ENCODE measurements at places on chromosomes 3 and 15.

GRCh38 chr3:133944181-133944580, 48.5 kb upstream of the RAB6B start:
- DNase-seq, result no peak

GRCh38 chr3:152339881-152340505, 71.3 kb downstream of the MBNL1 start:
- DNase-seq, result no peak

DNA sequence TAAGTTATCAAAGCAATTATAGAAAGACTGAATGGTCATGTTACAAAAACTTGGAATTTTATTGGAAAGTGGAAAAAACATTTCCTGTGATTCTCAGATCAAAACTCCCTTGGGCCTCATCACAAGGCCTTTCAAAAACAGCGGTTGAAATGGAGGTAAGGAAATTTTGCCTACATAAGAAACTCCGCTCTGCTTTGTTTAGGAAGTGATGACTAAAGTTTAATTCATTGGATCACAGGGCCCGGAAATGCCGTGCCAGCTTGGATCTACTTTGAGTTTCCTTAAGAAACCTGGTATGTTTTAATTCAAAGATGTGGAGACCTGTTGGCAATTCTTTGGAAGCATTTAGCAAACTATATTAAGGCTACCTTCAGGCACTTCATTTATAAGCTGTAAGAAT, 143.9 kb upstream of the MME start:
- DNase-seq, result no peak

DNA sequence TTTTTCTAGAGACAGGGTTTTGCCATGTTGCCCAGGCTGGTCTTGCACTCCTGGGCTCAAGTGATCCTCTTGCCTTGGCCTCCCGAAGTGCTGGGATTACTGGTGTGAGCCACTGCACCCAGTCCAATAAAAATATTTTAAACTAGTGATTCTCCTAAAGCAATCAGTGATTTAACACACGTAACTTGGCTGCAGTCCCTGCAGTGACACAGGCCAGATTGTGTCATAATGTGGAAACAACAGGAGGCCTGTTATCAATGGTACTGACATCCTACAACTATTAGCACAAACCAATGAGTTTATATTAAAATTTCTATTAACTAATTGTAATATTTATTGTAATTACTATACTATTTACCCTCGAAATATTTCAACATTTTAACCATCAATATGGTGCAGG, 1.6 kb upstream of the SEC61A1 start:
- DNase-seq, result no peak

GRCh38 chr15:45449916-45450867, 71.8 kb upstream of the GATM start:
- no peak for DNase-seq

DNA sequence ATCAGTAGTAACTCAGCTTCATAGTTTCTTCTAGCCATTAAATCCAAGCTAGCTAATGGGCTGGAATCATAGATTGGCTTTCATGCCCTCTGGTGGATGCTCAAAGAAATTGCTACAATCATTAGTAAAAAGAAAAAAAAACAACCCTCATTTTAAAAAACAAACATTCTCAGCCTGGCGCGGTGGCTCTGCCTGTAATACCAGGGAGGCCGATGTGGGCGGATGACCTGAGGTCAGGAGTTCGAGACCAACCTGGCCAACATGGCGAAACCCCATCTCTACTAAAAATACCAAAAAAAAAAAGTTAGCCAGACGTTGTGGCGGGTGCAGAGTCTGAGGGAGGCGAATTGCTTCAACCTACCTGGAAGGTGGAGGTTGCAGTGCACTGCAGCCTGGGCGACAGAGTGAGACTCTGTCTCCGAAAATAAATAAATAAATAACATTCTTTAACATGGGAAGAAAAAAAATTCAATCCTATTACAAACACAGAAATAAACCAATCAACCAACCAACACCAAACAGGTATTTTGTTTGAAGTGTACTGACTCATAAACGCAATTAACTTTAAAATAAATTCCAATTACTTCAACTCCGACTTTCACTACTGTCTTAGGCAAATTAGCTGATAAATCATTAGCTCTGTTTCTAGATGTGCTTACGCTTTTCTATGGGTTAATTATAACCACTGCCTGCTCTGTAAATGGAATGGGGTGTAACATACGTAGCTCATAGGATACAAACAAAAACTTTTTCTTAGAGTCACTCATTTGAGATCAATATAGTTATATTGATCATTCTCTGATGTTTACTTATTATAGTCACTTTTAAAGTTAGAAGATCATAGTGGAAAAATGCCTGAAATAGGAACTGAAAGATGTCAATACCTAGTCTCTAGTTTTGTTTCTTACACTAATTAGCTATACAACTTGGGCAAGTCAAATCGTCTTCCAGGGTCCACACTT, 24.9 kb downstream of the TMEM207 start:
- peak; percentile 6 for DNase-seq

- peak; percentile 32 for DNase-seq
Observed at GRCh38 chr3:185280572-185281365, 26.9 kb upstream of the EHHADH start.

DNA sequence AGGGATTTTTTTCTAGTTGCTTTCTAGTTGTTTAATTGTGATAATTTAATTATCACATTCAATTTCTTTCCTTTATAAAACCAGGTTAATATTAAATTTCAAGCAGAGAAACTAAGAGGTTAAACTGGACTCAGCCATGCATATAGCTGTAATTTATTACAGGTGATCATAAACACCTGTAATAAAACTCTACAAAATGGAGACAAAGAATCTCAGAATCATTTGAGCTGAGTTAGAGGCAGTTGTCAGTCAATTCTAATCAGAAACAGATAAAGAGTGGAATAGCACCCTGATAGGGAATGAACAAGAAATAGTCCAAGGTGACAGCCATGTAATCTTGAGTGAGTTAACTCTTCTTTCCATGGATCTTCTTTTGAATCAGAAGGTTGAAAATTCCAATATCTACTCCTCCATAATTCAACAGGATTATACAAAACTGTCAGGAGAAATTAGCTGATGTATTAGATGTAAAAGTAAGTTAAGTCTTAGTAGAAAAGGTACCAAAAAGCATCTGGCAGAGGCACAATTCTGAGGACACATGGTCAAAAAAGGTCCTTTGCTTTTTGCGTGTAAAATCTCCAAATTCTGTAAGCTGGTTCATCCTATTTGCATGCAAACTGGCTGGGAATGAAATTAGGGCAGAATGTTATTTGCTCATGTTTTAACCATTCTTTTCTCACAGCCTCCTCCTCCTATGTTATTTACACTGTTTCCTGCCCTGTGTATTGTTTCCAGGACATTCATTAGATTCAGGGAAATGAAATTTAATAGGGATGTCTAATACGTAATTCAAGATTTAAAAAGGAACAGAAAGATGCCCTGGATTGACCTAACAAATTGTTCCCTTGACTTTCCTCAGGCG, 39.4 kb upstream of the B3GNT5 start:
- DNase-seq, result no peak

GRCh38 chr3:63739474-63739873, 79.6 kb upstream of the C3orf49 start:
- DNase-seq, result no peak

GRCh38 chr15:89136818-89137772, 48.8 kb downstream of the ABHD2 start:
- DNase-seq, result no peak

Data from GM19239 (cell line).